ENCODE measurements at places on chromosomes 13 and 19. TPM values are rescaled to one million over a fixed set of nuclear protein-coding genes. Genes with fewer than 3 reads are reported as not detected.

The C1QTNF9B gene
- 0.36 TPM for polyA plus RNA-seq

The FBXO17 gene
- 1.7 TPM for polyA plus RNA-seq

The ING1 gene
- polyA plus RNA-seq, result 5.5 TPM

The ZNF728 gene
- polyA plus RNA-seq, result 21.9 TPM

The UBE2L5 gene
- 0.50 TPM for polyA plus RNA-seq

The KIR2DL1 gene
- not detected for polyA plus RNA-seq

The PCDH20 gene
- polyA plus RNA-seq, result not detected

The IL12RB1 gene
- not detected for polyA plus RNA-seq

The PCSK4 gene
- not detected for polyA plus RNA-seq

The SIGLEC12 gene
- polyA plus RNA-seq, result not detected

The TFDP1 gene
- polyA plus RNA-seq, result 10.3 TPM

The DCLK1 gene
- 118 TPM for polyA plus RNA-seq

The ZNF493 gene
- polyA plus RNA-seq, result 43.5 TPM

The ZNF677 gene
- 18.1 TPM for polyA plus RNA-seq

The ARRDC5 gene
- not detected for polyA plus RNA-seq

The ANGPTL4 gene
- polyA plus RNA-seq, result not detected

The KLK8 gene
- polyA plus RNA-seq, result 292 TPM

All from Purkinje cell (primary cell).